Lung microvascular endothelial cell (primary cell): ENCODE measurements at places on chromosomes 7 and 10. TPM values are rescaled to one million over a fixed set of nuclear protein-coding genes. Genes with fewer than 3 reads are reported as not detected.

DNA sequence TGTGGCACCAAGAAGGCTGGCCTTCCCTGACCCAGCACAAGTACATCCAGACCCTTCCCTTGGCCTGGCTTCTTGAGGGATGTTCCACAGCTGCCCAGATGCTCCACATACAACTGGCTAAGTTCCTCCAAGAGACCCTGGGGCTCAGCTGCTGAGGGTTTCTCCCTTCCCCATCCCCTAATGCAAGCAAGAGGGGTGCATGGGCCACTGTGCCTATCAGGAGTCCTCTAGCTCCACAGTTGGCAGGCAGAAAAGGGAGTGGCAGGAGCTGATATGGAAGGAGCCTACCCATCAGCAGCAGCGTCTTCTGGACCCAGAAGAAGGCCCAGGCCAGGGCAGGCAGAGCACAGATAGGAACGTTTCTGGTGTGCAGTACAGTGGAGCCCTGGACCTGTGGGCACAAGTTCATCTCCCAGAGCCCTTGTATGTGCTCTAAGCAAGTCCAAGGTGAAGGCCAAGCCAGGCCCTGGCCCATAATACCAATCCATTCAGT is 26.2 kb downstream of the VSIR start:
- DNase-seq = no peak

DNA sequence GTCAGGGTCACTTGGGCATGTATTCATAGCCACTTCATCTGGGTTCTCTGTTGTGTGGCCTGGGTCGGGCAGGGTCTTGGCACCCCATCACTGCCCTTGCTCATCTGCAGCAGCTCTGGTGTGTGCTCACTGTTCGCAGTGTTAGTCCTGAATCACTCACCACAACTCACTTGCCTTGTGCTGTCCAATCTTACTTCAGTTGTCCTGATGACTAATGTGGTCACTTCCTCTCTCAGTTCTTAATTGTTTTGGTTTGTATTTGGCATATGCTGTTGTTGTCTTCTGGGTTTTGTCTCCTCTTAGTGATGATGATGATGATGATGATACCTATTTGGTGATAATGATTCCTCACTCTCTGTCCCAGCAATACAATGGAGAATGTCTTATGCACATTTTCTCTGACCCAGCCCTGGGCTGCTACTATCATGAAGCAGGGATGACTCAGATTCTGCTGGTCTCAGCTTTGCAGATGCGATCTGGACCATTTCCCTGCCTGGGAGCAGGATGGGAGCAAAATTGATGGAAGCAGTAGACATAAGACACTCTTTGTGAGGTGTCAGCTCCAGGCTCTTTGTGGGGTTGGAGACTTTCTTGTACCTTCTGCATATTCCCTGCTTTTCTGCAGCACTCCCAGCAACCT is 17.0 kb downstream of the ADRA2A start:
- DNase-seq = no peak

DNA sequence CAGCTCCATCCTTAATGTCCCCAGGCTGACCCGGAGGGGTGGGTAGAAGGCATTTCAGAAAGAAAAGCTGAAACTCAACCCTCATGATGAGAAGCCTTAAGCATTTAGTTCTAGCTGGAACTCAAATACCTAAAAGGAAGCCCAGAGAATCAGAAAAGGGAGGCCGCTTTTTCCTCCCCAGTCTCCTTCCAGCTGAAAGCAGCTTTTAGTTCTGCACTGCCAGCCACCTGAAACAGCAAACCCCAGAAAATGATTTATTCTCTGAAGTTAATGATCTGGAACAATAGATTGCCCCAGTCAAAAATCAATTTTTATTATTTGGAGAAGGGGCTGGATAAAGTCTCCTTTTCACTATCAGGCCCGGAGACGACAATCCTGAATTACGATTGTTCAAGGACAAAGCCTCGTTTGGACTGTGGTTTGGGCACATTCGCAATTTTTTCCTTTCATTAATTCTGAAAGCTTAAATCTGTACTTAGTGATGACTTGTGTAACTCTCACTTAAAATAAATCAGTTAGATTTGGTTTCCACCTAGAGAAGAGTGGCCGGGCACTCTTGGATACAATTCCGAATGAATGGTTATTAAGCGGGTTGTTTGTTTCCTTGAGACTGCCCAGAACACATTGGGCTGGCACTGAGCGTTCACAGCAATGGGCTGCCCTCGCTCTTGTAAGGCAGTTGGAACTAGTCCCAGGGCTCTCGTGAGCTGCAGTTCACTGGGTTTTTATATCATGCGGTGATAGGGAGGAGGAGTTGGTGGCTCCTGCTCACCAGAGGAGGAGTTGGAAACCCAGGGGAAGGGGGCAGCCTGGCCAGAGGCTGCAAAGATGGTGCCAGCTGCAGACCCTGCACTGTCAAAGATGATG is 262.2 kb downstream of the CCSER2 start:
- no peak for DNase-seq

- no peak for DNase-seq
Observed at GRCh38 chr10:25294032-25294926, 119.5 kb downstream of the GPR158 start.

GRCh38 chr10:127694580-127695193 is 42.3 kb upstream of the FOXI2 start:
- DNase-seq = peak; percentile 37

GRCh38 chr10:13349463-13350274 is 1.6 kb upstream of the SEPHS1 start:
- DNase-seq = no peak

- no peak for DNase-seq
Observed at GRCh38 chr10:3496138-3496537, 288.9 kb downstream of the KLF6 start.

COL1A2 gene
- total RNA-seq = 9.8 and 13.3 TPM in 2 replicates

TBRG4 gene
- total RNA-seq = 37.0 and 46.8 TPM in 2 replicates

ASB13 gene
- 12.9 and 18.5 TPM in 2 replicates for total RNA-seq

ADRB1 gene
- total RNA-seq = 10.5 and 54.4 TPM in 2 replicates

DBNL gene
- 85.9 and 97.8 TPM in 2 replicates for total RNA-seq
